Fibroblast of the aortic adventitia (primary cell): ENCODE measurements at places on chromosomes 4 and X.
A peak's percentile ranks its signal among the peaks of the same experiment; 100 is the strongest.

GRCh38 chr4:42489095-42489494 lies 91.8 kb downstream of the SHISA3 start:
- DNase-seq: no peak

GRCh38 chr4:143345356-143345755 lies 8.7 kb downstream of the GAB1 start:
- no peak for DNase-seq

DNA sequence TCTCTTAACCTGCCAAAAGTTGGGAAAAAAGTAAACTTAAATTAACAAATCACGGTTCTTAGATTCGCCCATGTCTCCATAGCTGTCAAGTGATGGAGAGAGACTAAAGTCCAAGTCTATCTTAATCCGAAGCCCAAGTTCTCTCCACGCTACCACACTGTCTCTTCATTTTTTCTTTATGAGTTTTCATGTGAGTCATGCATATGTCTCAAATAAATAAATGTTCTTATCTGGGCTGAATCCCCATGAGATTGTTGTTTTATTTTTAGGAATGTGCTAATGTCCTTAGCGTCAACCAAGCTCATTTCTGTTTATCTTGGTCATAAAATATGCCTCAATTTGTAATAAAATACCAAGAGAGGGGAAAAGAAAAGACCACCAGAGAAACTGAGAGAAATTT lies 169.3 kb downstream of the RCHY1 start:
- peak; percentile 89 for DNase-seq

DNA sequence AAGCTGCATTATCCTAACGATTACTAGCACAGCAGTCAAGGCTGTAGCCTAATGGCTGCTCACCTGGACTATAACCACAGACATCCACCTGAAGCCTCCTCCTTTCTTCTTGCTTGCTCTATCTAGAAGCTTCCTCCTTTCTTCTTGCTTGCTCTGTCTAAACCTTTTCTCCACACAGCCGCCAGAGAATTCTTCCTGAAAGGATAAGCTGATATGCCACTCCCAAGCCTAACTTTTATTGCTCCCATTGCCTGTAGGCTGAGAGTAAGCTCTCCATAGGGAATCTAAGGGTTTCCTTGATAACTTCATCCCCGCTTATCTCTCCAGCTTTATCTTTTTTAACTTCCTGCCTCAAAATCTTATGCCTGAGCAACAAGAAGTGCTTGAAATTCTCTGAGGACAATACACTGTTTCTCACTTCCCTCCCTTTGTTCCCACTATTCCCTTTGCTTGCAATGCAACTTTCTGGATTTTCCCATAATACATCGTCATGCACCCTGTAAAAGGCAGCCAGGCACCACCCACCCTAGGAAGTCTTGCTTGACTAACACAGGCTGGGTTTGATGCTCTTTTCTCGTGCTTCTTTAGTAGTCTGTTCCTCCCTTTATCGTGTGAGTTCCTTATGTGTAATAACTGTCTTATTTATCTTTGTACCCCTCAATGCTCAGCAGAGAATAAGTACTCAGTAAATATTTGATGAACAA lies 1.4 kb upstream of the LRIT3 start:
- DNase-seq: no peak

- peak; percentile 2 for DNase-seq
These were observed 2390.9 kb downstream of the PCDH7 start for GRCh38 chr4:33111117-33111516.

DNA sequence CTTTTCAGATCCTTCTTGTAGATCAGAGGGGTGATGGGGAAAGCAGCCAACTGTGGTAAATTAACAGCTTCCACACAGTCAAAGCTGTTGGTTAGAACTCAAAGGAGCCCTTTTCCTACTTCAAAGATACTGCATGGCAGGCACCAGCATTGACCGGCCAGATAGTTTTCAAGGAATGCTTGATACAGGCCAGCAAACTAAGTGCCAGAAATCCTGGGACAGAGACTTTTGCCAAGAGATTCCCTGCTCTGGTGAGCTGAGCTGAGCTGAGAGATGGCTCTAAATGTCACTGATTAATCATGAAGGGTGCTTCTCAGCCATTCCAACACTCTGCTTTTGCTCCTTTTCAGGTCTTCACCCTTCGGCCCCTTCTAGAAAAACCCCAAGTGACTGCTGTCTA lies 131.6 kb upstream of the MED14 start:
- peak; percentile 63 for DNase-seq

GRCh38 chr4:185514182-185514697 lies 21.1 kb downstream of the PDLIM3 start:
- DNase-seq: no peak

DNA sequence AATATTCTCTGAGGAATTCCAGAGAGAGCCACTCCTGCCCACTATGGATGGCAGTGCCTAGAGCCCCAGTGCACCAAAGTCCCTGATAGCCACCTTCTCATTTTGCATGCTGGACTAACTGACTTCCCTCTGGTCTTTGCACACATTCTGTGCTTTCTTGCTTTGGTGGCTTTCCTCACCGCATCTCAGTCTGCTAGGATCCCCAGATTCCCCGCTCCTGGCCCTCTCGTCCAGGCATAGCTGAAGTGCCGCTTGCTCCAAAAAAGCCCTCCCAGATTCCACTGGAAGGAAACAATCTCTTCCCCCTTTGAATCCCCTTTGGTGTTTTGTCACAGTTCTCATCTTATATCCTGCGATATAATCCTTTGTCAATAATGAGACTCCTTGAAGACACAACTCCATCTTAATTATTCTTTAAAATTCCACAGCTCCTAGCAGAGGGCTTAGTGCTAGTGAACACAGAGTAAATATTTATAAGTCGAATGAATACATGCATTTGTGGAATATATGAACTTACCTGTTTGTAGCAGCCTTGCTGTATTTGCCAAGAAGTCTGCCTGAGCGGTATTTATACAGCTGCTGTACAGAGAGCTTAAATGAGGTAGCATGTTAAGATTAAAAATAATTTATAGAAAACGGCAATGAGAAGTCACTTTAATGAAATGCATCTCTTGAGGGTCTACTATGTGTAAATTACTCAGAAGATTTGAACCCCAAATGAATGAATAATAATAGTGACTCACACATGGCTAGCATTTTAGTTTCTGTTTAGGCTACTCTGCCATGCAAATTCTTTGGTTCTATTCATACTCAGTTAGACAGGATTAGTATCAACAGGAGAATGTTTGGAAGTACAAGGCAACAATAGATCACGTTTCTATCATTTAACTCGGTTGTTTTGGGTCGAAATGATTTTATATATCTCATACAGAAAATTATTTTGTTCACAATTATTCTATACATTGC lies 421.9 kb upstream of the TENM3 start:
- peak; percentile 40 for DNase-seq

GRCh38 chr4:107643021-107643420 lies 77.0 kb downstream of the PAPSS1 start:
- DNase-seq: no peak

GRCh38 chr4:185915271-185915670 lies 103.3 kb upstream of the SORBS2 start:
- DNase-seq: no peak

DNA sequence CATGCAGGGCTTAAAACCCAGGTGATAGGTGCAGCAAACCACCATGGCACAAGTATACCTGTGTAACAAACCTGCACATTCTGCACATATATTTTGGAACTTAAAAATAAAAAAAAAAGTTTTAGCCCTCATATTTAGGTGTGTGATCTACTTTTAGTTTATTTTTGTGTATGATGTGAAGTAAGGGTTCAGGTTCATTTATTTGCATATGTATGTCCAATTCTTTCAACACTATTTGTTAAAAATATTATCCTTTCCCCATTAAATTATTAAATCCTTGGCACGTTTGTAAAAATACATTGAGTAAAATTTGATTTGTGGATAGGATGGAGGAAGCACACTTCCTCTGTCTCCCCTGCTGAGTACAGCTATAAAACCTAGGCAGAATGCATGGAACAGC lies 12.9 kb downstream of the RAB39B start:
- no peak for DNase-seq

DNA sequence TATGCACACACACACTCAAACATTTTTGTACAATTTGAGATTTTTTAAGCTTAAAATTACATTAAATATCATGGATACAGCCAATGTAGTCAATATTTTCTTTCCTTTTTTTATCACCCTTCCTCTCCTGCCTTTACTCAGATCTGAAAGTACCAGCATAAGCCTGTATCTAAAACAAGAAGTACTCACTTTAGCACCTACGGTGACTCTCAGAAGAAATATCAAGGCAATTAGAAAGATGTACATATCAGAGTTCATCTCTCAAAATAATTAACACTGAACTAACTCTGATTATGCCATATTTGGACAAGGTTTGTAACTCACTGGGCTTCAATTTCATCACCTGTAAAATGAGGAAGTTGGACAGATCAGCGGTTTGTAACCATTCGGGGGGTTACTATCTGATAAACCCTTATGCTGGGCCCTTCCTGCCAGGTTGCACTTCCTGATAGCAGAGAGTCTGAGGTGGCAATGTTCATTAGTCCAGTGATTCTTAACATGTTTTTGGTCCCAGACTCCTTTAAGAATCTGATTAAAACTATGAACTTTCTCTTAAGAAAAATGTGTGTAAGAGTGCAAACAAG lies 5.7 kb upstream of the GPR174 start:
- DNase-seq: no peak

DNA sequence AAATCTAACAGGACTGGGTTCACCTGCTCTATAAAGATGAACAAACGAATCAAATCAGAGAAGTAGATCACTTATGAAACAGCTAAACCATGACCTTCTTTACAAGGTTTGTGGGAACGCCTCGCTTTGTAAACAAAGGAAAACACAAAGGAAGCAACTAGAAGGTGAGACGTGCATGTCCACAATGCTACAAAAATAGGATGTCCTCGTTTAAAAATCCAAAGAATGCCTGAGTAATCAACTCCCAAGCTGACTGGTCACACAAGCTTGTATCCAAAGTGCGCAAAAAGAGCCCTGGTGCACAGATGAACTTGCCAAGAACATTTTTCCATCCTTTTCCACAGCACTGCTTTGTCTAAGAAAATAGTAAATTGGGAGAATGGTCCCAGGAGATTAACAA lies 6.3 kb upstream of the SH3KBP1 start:
- DNase-seq: peak; percentile 62

DNA sequence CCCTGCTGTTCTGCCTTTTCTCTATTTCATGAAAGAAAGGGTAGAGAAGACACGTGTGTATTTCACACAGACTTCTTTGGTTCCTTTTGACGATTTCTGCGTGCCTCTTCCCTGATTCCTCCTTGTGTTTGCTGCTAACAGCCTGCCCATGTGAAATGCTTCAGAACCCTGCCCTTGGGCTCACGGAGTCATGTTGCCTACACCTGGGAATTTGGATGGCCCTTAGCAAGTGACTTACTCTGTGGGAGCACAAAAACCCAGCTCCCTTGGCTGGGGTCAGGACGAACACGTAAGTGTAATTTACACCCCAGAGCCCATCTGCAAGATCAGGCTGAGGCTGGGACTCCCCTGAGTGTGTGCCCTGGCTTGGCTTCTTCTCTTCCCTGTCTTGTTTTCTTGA lies 220.3 kb upstream of the BCOR start:
- DNase-seq: no peak

GRCh38 chr4:128835498-128836222 lies 26.2 kb downstream of the JADE1 start:
- peak; percentile 78 for DNase-seq

DNA sequence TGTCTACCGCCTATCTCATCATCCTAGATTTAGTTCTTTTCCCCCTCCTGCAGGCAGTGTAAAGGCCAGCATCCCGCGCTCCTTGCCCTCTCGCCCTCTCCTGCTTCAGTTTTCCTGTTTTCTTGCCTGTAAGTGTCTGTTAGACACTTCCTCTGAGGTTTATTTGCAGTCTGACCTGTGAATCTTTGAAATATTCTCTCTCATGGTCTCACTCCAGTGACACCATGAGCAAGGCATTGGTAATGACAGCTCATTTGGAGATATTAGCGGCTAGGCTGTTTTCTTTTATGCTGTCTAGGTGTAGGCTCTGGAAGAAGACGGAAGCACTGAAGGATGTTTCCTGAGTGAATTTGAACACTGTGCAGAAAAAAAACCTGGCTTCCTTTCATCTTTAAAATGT lies 179.6 kb downstream of the KDR start:
- no peak for DNase-seq

- DNase-seq: no peak
These were observed 21.3 kb upstream of the AMBN start for GRCh38 chr4:70570796-70571195.

DNA sequence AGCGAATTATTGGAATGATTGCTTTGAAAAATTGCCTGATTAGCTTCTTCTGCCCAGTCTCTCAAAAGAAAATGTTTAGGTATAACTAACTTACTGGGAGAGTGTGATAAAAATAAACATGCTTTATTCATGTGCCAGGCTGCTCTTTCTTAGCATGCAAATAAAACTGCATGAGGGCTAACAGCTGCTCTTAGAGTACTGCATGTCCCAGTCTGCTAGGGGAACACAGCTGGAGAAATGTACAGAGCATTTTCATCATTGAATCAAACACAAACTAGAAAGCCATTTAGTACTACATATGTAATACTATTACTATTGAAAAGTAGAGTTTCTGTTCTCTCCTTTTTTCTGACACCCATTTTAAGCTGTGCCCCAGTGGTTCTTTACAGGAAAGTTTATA lies 726.0 kb downstream of the GRID2 start:
- no peak for DNase-seq

DNA sequence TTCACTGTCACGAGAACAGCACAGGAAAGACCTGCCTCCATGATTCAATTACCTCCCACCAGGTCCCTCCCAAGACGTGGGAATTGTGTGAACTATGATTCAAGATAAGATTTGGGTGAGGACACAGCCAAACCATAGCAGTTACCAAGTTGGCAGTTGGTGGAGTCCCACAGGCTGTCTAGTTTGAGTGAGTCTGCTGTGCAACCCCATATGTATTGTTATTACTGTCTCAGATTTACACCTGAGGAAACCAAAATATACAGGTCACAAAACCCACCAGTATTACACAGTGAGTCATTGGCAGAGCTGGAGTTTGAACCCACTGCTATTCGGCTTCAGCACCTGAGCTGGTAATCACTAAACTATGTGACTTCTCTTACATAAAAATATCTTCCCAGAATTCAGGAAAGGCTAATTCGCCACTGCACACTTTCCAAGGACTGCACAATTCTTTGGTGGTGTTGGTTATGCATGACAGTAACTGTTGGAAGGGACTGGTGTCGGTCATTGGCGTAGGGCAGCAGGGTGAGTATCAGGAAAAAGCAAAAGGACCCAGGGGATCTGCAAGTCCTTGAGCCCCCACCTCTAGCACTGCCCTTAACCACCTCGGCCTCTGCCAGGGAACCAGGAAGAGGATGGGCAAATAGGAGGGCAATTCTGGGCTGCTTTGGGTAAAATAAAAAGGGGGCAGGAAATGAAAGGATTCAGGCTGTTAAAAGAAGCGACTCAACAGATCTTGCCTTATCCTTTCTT lies 110.1 kb downstream of the USP46 start:
- no peak for DNase-seq
